ENCODE measurements at places on chromosomes 2 and 18.

DNA sequence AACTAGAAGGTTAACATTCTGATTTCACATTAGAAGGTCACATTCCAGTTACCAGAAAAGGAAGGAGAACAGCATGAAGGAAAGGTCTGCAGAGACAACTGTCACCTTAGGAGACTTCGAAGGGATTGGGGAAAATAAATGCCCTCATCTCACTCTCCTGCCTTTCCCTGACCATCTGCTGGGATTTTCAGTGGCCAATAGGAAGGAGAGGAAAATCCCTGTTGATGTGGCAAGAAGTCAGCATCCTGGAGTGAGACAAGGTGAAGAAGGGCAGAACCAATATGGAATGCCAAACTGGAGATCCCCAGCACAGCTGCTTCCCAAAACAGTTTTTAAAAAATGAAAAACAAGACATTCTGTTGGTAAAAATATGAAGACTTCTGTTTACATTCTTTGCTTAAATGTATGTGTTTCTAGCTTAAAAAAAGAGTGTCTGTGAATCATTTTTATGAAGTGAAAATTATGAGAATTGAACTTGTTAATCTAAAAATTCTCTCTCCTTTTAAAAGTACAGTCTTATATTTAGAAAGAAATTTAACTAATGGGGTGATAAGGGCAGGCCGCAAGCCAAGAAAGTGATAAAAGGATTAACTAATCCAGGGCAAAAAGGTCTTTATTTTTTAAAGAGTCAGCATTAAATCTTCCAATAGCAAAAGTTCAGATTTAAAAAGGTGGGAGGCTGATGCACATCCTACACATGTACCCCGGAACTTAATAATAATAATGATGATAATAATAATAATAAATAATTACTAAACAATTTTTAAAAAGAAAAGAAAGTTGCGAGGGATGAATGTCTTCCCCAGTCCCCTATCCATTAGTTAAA, 160.6 kb upstream of the DOK6 start:
- DNase-seq: no peak

- no peak for DNase-seq
Measured at GRCh38 chr2:38659115-38659514, 6.8 kb upstream of the GALM start.

- no peak for DNase-seq
Measured at GRCh38 chr2:101675512-101675911, 22.0 kb upstream of the MAP4K4 start.

DNA sequence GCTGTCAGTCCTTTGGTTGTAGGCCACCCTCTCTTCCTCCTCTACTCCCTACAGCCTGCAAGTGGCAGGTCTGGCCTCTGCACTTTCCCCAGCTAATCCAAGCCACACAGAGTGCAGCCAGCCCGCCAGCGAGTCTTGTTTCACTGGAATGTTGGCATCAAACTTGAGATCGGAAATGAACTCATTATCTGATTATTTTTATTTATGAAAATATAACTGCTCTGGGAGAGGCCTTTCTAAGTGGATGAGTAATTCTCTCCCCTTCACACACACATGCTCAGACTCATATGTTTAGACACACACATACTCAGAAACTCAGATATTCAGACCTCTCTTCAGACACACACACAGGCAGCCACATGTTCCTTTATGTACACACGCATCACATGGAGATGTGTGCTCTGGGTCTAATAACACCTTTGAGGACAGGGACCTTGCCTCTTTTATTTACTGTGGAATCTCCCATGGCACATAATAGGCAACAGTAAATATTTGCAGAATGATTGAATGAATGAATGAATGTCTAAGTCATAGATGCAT, 151.3 kb downstream of the ZFP36L2 start:
- peak; percentile 99 for DNase-seq

- DNase-seq: no peak
Measured at GRCh38 chr2:105546628-105546974, 147.8 kb upstream of the FHL2 start.

DNA sequence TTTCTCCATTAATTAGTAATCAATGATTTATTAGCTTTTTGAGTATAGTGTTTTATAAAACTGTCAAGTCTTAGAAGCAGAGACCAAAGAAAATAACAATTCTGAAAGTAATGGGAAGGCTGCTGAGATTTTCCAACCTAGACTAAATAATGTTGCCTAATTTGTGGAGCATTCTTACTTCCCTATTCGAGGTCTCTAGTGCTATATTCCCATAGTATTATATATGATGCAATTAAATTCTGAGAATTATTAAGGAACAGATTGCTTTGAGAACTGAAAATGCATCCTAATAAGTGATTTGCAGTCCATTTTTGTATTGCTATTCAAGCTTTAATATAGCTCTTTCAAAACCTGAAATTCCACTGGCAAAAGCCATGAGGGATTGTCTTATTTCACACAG, 27.7 kb upstream of the DOCK10 start:
- no peak for DNase-seq

DNA sequence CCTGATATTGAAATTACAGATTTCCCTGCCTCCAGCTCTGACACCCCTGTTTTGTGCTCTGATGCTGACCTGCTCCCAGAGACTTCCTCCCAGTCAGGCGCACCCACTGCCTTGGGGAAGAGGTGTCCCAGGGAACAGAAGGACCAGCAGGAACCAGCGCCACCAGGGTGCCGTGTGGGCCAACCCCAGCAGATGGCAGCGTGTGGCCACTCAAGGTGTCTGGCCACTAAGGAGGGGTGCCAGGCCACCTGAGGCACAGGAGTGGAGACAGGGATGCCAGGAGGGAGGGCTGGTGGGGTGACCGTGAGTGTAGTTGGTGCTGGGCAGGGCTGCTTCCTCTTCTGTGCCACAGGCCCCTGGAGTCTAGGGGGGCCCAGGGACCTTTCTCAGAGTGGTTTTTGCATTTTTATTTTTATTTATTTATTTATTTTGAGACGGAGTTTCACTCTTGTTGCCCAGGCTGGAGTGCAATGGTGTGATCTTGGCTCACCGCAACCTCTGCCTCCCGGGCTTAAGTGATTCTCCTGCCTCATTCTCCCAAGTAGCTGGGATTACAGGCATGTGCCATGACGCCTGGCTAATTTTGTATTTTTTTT, 56.0 kb downstream of the TEX44 start:
- DNase-seq: no peak

DNA sequence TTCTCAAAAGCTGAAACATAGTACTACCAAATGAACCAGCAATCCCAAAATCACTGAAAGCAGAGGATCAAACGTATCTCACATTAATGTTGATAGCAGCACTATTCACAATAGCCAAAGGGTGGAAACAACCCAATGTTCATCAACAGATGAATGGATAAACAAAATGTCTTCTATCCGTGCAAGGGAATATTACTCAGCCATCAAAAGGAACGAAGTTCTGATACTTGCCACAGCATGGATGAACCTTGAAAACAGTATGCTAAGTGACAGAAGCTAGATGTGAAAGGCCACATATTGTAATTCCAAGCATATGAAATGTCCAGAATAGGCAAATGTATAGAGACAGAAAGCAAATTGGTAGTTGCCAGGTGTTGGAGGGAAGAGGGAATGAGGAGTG, 57.0 kb upstream of the CHMP1B start:
- no peak for DNase-seq

GRCh38 chr18:36702401-36703013, 126.3 kb downstream of the TPGS2 start:
- DNase-seq: peak; percentile 34

GRCh38 chr18:37519510-37520135, 46.0 kb downstream of the CELF4 start:
- DNase-seq: no peak

DNA sequence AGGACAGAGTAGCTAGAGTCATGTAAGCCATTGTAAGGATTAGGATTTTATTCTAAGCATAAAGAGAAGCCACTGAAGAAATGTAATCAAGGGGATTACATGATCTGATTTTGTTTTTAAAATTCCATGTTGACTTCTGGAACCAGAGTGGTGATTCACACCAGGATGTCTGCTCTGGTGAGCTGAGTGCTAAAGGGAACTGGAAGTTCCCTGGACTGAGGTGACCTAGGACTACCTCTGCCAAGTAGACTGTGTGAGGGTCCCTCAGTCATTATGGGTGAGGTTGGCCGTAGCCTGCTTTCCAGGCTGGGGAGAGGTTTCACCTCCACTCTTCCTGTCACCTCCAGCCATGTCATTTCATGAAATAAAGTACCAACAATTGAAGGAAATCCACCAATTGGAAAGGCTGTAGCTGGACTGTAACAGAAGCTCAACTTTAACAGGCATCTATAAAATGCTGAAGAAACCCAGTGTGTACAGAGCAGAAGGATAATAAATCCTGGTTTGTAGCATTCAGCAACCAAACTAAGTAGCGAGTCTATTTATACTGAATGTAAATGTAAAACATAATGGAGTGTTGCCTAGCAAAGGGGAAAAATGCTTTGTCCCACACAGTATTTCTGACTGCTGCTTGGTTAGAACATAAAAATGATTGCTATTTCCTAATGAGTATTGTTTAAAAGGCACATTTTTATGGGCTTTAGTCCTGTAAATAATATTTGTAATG, 507.4 kb upstream of the PKDCC start:
- DNase-seq: no peak

- DNase-seq: no peak
Measured at GRCh38 chr2:14180333-14180732, 452.2 kb upstream of the LRATD1 start.

DNA sequence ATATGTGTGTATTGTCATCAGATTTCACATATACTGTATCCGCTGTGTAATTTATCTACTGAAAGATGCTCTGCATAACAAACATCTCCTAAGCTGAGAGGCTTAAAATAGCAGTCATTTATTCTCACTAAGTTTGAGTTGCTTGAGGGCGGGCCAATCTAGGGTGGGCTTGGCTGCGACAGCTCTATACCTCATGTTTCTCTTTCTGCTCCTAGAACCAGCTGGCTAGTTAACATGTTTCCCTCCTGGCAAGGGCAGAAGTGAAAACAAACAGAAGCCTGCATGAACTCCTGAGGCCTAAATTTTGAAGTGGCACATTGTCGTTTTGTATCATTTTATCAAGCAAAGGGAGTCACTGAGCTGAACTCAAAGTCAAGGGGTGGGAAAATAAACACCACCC, 585.0 kb upstream of the VRK2 start:
- DNase-seq: no peak

DNA sequence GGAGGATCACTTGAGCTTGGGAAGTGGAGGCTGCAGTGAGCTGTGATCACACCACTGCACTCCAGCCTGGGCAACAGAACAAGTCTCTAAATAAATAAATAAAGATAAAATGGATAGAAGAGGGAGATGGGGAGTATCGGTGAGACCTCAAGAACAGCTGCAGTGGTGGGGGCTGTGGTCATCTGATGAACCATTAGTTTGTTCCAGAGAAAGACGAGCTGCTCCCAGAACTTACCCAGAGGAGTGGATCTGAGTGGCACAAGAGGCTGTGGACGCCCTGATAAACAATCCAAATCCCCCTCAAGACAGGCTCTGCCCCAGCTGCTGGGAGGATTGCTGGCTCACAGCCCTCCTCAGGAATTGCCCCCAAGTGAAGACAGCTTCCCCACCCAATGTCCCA, 26.7 kb downstream of the TMEM127 start:
- no peak for DNase-seq

- peak; percentile 36 for DNase-seq
Measured at GRCh38 chr2:121689356-121689755, 40.1 kb upstream of the CLASP1 start.

DNA sequence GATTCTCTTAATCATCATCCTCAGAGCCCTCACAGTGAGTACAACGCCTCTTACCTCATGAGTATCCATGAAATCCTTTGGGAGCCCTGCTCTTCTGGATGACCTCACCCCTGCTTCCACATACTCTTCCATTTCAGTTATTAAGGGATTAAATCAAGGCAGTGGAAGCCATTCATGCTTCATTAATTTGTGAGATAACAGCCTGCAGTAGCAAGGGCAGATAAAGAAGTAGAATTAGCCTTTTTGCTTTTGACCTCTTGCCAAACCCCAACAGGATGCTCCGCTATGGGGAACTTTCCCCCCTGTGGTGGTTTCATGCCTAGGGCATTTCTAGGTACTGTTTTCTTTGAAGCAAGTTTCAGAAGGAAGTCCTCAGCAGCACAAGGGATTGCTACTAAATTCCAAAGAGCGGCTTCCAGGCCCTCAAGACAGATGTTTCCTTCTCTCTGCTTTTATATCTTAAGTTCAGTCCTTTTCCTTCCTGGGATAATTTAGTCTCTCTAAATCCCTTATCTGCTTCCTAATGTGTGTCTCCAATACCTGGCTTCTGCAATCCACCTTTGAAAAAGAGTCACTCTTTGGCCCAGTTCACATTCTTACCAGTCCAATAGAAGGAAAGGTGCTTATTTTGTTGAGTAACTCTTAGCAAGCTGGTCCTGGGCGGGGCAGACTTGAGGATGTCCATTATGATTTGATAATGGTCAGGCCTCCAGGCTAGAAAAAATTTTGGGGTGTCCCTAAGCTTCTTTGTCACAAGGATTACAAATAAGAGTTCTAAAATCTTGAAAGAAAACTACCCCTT, 76.9 kb downstream of the MYO1B start:
- no peak for DNase-seq

DNA sequence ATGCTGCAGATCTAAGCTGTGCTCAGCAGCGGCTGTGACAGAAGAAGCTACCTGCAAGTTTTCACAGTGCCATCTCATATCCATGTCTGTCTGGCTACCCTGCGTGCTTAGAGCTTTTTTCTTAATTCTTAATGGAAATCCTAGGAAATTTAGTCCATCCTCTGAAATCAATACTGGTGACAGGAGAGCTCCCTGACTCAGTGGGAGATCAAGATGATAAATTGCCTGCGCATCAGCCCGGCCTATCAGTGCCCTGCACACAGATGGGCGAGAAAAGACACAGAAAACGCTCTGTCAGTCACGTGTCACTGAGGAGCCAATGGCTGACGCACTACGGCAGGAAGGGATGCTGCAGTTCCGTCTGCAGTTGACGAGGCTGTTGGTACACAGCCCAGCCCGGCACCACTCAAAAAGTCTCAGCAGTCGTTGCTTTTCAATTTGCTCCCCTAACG, 819.6 kb upstream of the FSHR start:
- DNase-seq: peak; percentile 8

GRCh38 chr2:34093790-34094189, 494.7 kb upstream of the FAM98A start:
- no peak for DNase-seq

DNA sequence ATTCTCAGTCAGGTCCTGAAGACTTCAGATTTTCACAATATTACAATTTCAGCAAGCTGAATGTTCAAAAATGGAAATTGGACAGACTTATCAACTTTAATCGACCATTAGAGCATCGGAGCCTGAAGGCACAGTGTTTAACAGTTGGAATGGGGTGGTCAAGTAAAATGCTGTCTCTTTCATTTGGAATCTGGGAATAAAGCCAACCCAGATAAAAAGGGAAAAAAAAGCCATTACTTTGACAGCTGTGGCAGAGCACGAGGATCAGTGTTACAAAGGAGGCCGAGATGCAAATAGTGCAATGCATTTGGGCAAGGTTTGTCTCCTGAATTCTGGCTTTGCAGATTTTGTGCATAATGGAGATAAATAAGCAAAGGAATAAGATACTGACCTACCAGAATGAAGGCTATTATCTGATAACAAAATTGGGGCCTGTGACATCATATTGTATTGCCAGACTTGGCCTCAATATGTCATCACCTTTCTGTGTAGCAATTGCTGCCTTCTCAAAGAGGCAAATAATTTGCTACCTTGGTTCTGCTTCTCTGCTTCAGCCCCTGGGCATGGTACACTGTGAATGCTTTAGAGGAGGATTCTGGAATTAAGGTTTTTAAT, 277.5 kb upstream of the KLHL29 start:
- DNase-seq: no peak

- DNase-seq: no peak
Measured at GRCh38 chr2:75284345-75284744, 85.0 kb upstream of the TACR1 start.

GRCh38 chr18:59047321-59048047, 92.2 kb upstream of the SEC11C start:
- no peak for DNase-seq
